ENCODE measurements at places on chromosomes 5 and 9. TPM values are rescaled to one million over a fixed set of nuclear protein-coding genes. Genes with fewer than 3 reads are reported as not detected.

DNA sequence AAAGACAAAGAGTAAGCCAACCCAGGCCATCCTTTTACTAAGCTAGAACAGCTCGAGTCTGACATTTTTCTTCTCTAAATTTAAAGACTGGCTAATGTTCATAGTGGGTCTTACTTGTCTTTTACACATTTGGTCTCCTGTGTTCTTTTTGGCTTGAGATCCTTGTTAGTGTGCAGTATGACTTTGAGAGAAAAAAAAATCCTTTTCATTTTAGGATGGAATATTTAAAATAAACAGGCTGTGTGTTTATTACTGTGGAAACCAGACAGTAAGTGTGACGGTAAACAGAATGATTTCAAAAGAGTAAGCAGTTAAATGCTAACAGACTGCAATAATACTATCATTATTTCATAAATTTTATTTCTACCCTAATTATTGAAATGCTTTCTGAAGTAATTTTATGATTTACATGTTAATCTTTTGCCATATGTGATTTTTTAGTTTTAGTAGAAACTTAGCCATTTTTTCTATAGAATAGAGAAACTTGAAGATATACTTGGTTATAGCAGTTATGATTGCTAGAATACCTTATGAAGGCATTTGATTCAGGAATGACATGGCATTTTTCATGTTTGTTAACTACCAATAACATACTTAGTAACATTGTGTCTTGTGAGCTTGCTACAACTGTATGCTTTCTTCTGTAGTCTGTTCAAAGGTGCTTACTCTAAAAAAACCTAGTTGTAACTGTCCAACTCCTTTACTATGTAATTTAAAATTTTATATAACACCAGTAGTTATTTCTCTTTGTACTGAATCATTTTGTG lies 92.4 kb downstream of the XRCC4 start:
- DNase-seq: no peak

GRCh38 chr5:96904054-96904931 lies 28.0 kb downstream of the ERAP2 start:
- DNase-seq: no peak

DNA sequence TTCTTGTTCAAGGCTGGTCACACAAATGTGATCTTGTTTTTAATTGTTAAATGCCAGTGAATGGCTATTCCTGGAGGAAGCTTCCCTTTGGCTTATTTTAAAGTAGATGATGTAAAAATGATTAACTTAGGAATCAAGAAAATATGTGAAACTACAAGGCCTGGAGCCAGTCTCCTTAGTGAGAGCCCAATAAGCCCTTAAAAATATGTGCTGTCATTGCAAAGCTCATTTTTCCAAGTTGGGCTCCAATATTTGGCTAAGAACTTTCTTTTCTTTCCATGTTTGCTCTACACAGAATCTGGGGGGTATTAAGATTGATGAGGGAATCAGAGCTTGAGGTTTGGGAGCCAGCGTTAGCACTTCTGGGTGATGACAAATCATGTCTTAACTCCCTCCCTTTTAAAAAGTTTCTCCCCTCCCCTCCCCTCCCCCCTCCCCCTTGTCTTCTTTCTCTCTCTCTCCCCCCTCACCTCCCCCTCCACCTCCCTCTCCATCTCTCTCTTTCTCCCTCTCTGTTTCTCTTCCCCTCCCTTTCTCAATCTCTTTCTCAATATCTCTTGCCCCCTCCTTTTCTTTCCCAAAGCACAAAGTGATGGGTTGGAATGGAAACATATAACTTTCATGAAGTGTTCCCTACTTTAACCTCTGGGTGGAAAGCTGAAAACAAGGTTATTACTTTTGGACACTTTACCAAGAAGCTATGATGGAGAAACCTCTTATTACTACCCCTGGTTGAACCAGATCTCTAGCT lies 86.0 kb downstream of the FBXL7 start:
- no peak for DNase-seq

DNA sequence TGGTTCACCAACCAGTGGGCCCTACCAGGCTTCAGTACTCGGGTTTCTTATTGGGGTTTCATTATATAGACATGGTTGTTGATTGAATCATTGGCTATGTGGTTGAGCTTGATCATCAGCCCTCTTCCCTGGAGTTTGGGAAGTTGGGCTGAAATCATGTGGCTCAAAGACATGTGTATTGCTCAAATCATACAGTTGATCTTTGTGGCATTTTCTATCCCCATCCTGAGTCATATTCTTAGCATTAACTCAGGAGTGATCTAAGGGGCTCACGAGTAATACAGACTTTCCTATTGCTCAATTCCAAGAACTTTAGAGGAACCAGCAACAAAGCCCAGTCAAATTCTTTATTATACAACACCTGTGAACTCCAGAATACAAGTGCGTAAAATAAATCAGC lies 66.2 kb downstream of the SMC5 start:
- DNase-seq: no peak

GRCh38 chr5:33362915-33363314 lies 77.8 kb upstream of the TARS1 start:
- DNase-seq: peak; percentile 3

Gene GAPVD1
- 33.1 TPM for total RNA-seq

- DNase-seq: no peak
Measured at GRCh38 chr5:139836469-139837208, 41.0 kb downstream of the PSD2 start.

DNA sequence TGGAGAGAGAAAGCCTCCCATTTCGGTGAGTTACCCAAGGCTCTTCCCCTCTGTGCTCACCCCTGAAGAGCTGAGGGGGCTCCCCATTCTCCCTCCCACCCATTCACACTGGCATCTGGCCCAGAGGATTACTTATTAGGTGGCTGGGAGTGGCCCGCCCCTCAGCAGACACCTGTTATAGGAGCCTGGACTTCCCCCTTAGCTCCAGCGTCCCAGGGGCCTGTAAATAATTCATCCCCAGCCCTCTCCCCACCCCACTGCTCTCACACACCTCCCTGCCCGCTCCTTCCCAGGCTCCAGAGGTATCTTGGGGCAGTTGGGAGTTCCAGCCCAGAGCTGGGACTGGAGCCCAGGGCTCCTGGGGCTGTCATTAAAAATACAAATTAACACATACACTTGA lies 11.6 kb upstream of the SLC6A7 start:
- no peak for DNase-seq

- DNase-seq: no peak
Measured at GRCh38 chr5:111277061-111277460, 52.9 kb downstream of the CAMK4 start.

Gene CARTPT
- not detected for total RNA-seq

Gene NAA35
- total RNA-seq: 33.2 TPM

Gene NKD2
- 3.2 TPM for total RNA-seq

Gene BRD3
- 21.7 TPM for total RNA-seq

DNA sequence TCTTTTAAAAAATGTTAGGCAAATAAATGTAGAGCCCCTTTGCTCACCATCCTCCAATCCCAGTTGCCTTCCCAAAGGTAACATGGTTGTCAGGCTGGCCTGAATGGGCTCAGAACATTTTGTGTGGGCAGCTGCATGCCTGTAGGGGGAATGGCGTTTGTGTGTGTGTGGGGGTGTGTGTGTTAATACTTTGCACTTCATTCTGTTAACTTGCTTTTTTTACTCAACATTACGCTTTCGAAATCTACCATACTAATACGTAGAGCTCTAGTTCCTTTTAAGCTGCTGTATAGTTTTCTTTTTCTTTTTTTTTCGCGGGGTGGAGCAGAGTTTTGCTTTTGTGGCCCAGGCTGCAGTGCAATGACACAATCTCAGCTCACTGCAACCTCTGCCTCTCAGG lies 14.0 kb downstream of the MYOZ3 start:
- DNase-seq: no peak

DNA sequence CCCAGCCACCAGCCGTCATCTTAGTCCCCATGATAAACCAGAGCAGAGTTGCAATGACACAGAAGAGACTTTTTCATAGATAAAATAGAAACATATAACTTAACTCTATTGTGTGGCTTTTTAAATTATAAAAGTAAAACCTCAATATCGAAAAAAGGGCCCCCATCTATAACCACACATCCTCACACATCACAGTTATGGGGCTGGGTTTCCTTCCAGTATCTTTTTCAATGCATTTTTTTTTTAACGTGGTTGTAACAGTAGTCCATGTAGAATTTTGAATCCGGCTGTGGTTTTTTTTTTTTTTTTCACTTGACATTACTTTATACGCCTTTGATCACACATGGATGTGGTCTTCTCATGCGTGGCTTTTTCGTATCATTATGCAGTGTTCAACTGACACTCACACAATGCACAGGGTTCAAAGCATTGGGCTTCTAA lies 77.4 kb downstream of the CFAP77 start:
- no peak for DNase-seq

DNA sequence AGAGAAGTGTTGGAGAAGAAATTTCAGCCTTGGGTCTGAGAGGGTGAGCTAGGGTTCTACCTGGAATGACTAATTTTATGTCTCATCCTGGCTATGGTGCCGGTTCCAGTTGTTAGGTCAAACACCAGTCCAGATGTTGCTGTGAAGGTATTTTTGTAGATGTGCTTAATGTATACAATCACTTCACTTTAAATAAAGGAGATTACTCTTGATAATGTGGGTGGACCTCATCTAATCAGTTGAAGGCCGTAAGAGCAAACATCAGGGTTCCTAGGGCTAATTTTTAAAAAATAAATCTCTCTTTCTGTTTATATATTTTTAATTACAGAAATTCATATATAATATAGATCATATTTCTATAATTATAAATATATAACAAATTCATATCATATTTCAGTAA lies 90.5 kb upstream of the GDNF start:
- no peak for DNase-seq

DNA sequence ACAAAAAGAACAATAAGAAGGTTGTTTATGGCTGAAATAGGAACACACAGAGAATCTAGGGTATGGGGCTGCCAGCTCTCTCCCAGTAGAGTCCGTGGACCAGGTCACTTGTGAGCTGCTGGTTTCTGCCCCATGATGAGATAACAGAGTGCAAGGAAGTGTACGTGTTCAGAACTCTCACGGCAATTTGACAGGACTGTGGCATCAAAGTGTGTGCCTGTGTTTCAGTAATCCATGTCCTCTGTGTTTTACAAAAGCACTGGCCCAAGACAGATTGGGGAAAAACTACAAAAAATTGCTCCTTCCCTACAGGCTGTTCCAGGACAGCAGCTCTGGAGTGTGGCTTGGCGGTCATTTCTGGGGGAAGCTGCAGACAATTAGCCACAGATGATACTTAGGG lies 184.6 kb downstream of the AUH start:
- no peak for DNase-seq

DNA sequence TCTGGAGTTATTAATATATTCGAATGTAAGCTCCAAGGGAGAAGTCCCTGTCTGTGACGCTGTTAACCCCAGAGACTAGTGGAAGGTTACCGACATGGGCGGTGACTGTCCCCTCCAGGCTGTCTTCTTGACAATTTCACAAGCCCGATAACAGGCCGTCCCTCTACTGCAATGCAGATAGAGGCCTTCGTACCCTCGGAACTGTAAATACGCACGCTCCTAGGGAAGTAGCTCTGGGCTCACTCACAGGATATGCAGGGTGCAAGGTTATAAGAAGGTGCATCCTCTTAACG lies 680 bp upstream of the RFK start:
- DNase-seq: peak; percentile 66

Gene C1QTNF3
- total RNA-seq: 6.4 TPM

Gene ROPN1L
- not detected for total RNA-seq

GRCh38 chr5:155827949-155828348 lies 499.0 kb upstream of the SGCD start:
- no peak for DNase-seq

Gene SLC12A2
- total RNA-seq: 15.6 TPM

Gene IL9
- not detected for total RNA-seq

- no peak for DNase-seq
Measured at GRCh38 chr9:37172557-37172956, 52.2 kb downstream of the ZCCHC7 start.

GRCh38 chr5:28117691-28118090 lies 1079.3 kb upstream of the CDH9 start:
- DNase-seq: no peak

Gene GPR151
- total RNA-seq: not detected

- DNase-seq: no peak
Measured at GRCh38 chr9:83651558-83651957, 28.6 kb downstream of the IDNK start.

Gene PITX1
- total RNA-seq: not detected

DNA sequence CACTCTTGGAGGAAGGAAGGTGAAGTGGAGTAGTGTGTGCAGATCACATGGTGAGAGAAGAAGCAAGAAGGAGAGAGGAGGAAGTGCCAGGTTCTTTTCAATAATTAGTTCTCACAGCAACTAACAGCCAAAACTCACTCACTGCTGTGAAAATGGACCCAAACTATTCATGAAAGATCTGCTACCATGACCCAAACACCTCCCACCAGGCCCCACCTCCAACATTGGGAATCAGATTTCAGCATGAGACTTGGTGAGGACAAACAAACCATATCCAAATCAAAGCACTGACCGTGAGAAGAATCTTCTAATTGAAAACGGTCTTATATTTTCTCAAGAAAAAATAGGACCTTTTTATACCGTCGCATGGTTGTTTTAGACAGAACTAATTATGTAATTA lies 468.7 kb upstream of the TYRP1 start:
- DNase-seq: no peak

- no peak for DNase-seq
Measured at GRCh38 chr9:10917001-10917400, 304.2 kb upstream of the PTPRD start.

DNA sequence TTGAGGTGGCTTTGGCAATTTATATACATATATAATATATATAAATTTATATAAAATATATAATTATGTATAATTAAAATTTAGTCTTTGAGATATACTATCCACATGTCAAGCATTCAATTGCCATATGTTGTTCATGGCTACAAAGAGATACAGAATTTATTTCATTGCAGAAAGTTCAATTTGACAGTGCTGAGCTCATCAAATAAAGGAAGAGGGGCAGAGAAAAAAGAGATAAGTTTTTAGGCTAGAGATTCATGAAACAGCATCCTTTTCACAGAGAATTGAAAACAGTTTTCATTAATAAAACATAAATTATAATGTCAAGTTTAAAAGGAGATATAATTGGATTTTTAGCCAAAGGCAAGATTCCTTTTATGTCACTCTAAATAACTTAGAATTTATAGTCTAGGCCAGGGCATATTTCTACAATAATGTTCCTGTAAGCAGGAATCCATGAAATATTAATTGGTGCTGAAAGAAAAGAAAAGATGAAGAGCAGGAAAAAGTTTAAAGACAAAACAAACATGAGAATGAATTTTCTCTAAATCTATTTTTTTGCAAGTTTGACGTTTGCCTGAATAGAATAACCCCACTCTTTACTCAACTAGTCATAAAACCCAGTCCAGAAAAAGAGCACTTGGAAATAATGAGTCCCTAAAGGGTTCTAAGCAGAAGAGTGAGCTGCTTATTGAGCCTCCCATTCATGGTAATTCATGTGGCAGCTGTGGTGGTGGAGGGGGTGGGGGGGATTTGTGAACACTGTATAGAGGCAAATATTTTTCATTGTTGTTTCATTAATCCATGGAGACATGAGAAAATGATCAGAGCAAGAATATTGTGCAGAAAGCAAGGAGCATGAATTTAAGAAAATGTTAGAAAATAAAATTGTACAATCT lies 1279.5 kb downstream of the CDH12 start:
- DNase-seq: no peak

GRCh38 chr5:65382582-65382981 lies 99.1 kb downstream of the ADAMTS6 start:
- DNase-seq: no peak

Measured in neural progenitor cell (in vitro differentiated cells).